Ecto neural progenitor cell (in vitro differentiated cells): ENCODE measurements at places on chromosomes 13 and 19.

DNA sequence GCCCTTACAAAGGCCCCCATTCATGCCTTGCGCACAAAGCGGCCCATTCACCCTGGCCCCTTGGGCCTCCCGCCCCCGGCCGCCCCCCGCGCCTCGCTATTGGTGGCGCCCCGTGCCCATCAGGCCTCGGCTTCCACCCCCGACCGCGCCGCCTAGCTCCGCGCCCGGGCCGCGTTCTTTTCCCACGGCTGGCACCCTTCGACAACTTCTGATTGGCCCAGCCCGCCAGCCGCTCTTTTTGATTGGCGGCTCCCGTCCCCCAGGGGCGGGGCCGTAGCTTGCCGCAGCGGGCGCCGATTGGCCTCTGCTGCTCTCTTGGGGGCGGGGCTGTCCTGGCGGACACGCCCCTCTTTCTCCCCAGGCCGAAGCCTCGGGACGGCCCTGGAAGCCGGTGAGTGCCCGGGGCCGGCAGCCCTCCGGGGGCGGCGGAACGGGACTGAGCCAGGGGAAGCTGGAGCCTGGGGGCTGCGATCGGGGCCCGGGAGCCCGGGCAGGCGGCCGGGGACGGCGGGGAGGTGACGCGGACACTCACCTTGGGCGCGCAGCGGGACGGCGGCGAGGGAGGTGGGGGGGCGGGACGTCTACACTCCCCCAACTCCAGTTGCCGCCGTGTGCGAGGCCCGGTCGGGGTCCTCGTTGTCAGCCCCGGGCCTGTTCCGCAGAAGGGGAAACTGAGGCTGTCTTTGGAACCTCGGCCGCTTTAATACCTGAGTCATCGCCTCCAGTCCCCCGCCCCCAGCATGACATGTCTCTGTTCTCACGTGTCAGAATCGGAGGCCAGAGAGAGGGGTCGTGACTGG, at the start of gene MYH14:
TSS of gene MYH14 (plus strand) at position 342 of the 800 bp plus-strand sequence. CDS start 6,744 bp downstream, outside the sequence.
- DNase-seq, result peak; percentile 96

DNA sequence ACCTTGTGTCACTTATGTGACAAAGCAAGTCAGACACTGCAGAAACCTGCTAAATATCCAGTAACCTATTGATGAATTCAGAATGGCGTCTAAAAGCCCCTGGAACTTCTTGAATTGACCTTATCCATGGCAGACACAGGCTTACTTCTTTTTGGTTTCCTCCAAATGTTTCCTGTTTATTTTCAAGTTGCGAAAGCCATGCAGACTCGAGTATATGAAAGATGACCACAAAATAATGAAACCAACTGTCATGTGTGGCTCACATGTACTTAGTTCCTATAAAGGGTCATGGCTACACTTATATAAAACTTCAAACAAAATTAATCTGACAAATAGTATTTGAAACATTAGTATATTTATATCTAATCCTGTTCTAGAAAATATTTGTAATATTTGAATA, 113.1 kb upstream of the FNDC3A start:
- no peak for DNase-seq

DNA sequence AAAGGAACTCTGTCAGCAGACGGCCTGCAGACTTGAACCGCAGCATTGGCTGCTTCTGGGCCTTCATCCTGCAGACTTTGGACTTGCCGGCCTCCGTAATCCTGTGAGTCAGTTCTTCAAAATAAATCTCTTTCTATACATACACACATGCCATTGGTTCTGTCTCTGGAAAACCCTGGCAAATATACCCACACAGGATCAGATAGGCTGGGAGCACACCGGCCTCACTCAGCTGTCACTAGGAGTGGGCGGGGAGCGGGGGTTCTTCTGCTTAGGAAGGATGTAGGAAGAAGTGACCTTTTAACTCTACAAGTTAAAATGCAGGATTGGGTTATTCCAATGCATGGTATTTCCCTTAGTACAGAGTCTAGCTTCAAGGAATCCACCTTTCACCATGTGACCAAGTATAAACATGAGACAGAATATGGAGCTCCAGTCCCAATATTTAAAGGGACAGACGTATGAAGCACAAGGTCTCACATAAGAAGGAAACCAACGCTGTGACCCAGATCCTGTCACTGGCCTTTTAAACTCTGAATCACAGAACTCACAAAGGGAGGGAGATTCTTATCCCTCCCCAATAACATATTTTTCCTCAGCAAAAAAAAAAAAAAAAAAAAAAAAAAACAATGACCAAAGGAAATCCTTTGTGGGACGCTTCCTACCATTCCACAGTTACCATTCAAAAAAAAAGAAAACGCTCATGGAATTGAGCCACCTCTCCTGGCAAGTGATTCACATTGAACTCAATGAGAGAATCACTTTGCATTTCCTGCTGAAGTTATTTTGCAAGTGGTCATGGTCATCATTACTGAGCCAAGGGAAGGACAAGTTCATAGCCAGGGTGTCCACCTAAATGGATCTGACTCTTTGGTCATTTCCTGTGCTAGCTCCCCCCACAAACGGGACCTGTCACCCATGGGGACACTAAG, 352.9 kb downstream of the FOXO1 start:
- DNase-seq, result no peak

DNA sequence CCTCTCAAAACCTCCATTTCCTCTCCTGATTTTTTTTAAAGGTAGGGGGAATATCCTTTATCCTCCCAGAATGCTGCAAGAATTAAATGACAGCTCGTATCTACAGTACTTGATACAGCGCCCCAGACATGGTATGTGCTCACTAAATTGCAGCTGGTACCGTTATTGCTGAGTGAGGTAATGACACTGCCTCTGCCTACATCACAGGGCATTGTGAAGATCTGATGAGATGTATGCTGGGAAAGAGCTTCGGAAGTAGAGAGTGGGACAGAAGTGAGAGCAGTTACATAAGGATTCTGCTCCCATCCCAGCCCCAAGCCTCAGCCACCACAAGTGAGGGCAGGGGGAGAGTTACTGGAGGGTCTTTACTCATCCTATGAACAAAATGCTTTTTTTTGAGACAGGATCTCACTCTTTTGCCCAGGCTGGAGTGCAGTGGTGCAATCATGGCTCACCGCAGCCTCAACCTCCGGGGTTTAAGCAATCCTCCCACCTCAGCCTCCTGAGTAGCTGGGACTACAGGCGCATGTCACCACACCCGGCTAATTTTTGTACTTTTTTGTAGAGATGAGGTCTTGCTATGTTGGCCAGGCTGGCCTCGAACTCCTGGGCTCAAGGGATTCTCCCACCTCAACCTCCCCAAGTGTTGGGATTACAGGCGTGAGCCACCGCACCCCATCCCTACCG, 1.7 kb upstream of the FKRP start:
- no peak for DNase-seq

DNA sequence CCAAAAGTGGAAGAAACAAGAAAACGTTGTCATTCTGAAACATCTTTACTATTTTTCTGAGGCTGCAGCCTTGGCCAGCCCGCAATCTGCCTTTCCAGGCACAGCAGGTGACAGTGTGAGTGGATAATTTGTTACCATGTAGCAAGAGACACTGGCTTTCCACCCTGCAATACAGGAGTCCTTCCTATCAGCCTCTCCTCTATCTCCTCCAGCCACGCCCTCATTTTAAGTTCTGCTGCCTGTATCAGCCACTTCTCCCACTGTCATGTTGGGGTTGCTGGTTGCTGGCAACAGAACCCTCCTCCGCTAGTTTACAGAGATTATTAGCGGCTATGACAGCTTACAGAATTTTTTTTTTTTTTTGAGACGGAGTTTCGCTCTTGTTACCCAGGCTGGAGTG, 7.7 kb upstream of the LGALS7 start:
- DNase-seq, result no peak

DNA sequence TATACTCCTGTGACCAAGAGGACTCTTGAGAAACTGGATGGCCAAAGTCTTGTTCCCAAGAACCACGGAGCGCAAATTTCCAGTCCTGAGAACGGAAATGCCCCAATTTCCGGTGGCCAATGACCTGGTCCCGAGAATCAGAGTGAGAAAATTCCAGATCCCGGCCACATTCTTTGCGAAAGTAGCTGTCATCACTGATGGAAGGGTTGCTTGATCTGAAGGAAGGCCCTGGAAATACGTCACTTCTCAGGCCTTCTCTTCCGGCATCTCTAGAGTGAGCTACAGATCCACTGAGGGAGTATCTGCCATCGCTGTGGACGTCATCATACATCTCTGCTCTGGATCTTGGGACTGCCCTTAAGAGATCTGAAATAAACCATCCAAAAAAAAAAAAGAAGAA, 7.5 kb downstream of the SUGP2 start:
- no peak for DNase-seq

DNA sequence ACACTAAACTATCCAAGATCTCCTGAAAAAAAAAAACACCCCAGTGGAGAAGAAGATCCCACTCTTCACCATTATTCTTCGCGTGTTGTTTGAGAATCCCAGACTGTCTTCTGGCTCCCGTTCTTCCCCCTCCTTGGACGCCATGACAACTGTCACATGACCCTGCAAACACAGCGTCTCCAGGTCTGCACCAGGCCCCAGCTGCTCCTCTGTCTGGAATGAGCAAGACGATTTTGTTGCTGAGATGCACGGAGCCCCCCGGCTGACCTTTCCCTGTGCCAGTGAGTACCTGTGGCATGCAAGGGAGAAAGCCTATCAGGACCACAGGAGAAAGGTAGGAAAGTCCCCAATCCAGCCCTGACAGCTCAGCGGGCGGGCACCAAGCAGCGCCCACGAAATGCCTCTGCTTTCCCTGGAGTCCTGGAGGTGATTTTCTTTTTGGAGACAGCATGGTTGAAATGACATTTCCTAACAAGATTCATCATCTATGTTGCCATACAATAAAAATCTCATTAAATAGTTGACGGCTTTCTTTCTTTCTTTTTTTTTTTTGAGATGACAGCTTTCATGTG, at the start of gene CFAP97D2:
TSS of gene CFAP97D2 (plus strand) at position 171 of the 572 bp plus-strand sequence. CDS start at position 245, 74 bp downstream.
- no peak for DNase-seq

DNA sequence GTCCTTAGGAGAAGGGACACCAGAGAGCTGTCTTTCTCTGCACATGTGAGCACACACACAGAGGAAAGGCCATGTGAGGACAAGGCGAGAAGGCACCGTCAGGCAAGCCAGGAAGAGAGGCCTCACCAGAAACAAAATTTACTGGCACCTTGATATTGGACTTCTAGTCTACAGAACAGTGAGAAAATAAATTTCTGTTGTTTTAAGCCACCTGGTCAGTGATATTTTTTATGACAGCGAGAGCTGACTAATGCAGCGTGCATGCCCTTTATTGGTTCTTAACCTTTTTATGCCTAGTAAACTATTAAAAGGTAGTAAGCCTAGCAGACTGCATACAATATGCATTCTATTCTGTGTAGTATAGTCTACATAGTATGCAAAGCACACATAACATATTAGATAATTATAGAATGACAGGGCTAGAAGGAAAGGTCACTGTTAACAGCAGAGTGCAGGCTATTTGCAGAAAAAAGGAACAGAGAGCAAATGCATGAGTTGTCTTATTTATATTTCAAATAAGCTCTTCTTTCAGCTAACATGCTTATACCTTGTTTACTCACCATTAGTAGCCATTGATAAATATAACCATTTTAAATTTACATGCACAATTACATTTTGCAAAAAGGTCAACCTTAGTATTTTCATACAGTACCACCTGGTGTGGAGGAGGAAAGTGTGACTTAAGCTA, 25.2 kb upstream of the KATNAL1 start:
- no peak for DNase-seq
